Activated naive CD8-positive, alpha-beta T cell treated with anti-CD3 and anti-CD28 coated beads for 36 hours (primary cell): ENCODE measurements at places on chromosomes 16 and 17. TPM values are rescaled to one million over a fixed set of nuclear protein-coding genes. Genes with fewer than 3 reads are reported as not detected.
A peak's percentile ranks its signal among the peaks of the same experiment; 100 is the strongest.

- H3K36me3 ChIP-seq, result no peaks in the 10 kb centered on the region
- no peak overlapping the region for H3K27ac ChIP-seq
- H3K4me1 ChIP-seq, result peaks cover 9% of the 10 kb centered on the region
Measured at GRCh38 chr17:56973520-56973919, 4.4 kb upstream of the SCPEP1 start.

Gene XYLT1
- 4.1 TPM for total RNA-seq

DNA sequence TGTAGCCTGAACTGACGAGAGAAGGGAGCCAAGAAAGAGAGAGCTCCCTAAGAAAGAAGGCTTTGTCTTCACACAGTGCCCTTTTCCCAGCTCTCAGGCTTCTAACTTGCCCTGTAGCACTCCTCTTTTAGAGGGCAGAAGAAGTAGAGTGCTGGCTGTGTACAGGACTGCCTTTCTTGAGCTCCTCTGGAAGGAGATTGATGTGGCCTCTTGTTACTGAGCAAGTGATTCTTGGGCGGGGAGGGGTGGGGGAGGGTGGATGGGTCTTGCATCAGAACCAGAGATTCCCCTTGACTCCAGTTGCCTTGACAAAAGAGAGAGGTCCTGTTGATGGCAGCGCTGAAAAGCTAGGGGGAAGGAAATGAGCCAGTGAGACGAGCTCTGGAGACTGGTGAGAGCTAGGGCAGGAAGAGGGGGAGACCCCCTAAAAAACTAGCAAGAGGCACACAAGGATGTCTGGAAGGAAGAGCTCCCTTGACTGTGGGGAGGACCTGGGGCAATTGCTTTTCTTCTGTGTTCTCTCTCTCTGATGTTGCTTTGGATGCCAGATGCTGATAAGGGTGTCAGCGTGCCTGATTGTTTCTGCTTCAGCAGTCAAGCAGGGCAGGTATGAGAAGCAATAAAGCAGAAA, 18.4 kb downstream of the GPR179 start:
- H3K4me1 ChIP-seq, result peaks cover 9% of the 10 kb centered on the region
- no peak for DNase-seq
- H3K27ac ChIP-seq, result peak overlapping the region; percentile 42
- no peak overlapping the region for H3K4me3 ChIP-seq
- peaks cover 16% of the 10 kb centered on the region for H3K36me3 ChIP-seq
- H3K27me3 ChIP-seq, result no peaks in the 10 kb centered on the region

GRCh38 chr17:72268431-72268830, 147.6 kb downstream of the SOX9 start:
- no peak for DNase-seq
- H3K27ac ChIP-seq, result no peak overlapping the region
- peaks cover 9% of the 10 kb centered on the region for H3K27me3 ChIP-seq
- no peak overlapping the region for H3K4me3 ChIP-seq

Gene CACNG5
- total RNA-seq, result not detected

DNA sequence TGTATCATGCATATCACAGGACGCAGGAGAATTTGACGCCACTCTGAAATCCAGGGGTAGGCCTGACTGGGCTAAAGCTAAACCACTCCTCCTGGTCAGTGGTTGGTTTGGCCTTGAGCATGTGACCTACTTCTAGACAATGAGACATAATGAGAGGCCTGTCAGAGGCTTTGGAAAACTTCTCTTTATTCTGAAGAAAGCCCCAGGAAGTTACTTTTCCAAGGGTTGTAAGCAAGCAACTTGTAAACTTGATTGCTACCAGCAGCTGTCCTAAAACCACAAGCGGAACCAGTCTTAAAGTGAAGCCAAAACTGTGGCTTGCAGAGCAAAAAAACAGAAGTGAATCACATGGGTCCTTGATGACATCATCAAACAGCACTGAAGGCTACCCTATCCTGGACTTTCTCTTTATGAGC, 138.2 kb upstream of the COX10 start:
- no peaks in the 10 kb centered on the region for H3K4me1 ChIP-seq
- H3K4me3 ChIP-seq, result no peak overlapping the region
- no peak overlapping the region for H3K27ac ChIP-seq
- H3K27me3 ChIP-seq, result no peaks in the 10 kb centered on the region

- H3K27me3 ChIP-seq, result peaks cover 61% of the 10 kb centered on the region
- H3K4me3 ChIP-seq, result no peak overlapping the region
- no peak for DNase-seq
- H3K27ac ChIP-seq, result no peak overlapping the region
Measured at GRCh38 chr17:44564429-44564828, 7.1 kb downstream of the FZD2 start.

Gene BICDL2
- 0.31 TPM for total RNA-seq

Gene FBXW10
- not detected for total RNA-seq

Gene MKS1
- 24.3 TPM for total RNA-seq

Gene MYH1
- total RNA-seq, result not detected

Gene ZNF624
- total RNA-seq, result 3.9 TPM

DNA sequence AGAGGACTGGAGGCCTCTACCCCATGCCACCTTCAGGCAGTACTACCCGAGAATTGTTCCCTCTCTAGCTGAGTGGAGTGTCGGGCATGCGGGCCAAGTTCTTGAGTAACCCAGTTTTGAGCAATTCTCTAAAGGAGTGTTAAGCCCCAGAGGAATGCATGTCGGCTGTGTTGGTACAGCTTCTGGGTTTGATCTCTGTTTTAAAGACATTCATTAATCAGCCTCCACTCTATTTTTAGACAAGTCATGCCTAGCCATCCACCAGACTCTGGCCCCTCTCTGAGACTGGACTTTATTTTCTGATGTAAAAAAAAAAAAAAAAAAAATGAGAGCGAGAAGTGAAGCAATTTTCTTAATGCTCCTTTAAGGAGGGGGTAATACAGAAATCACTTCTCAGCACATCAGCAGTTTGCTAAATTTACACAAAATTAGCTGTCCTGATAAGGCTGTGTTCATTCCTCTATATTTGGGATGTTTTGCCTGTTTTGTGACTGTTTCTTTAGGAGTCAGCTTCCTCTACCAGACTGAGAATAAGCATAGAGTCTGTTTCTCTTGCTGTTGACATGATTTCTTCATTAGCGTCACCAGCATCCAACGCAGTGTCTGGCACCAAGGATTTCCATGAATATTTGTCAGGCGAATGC, 88.7 kb downstream of the AXIN2 start:
- no peaks in the 10 kb centered on the region for H3K27me3 ChIP-seq
- DNase-seq, result no peak
- H3K4me3 ChIP-seq, result no peak overlapping the region

DNA sequence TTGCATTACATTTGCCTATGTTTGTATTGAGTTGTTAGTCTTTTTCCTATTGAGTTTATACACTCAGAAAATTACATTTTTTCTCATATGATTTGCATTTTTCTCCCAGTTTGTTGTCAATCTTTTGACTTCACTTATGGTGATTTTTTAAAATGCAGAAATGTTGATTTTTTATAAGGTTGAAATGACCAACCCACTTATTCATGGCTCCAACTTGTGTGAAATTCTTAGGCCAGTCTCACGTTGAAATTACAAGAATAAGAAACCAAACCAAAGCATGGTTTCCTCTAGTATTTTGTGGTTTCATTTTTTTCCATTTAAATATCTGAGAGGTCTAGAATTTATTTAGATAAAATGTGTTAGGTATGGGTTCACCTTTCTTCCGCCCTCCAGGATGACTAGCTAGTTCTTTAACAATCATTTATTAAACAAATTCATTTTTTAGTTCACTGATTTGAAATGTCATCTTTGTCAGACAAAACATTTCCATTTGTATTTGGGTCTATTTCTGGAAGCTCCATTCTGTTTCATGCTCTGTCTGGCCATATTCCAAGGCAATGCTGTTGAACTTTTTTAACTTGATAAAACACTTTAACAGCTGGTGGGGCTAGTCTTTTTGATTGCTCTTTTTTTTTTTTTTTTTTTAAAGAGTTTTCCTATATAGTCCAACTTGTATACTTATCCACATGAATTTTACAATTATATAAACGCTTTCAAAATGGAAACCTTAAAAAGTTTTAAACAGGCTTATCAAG, 40.0 kb downstream of the FAM20A start:
- no peak overlapping the region for H3K27ac ChIP-seq
- H3K36me3 ChIP-seq, result peaks cover 3% of the 10 kb centered on the region
- peaks cover 6% of the 10 kb centered on the region for H3K27me3 ChIP-seq
- peaks cover 5% of the 10 kb centered on the region for H3K4me1 ChIP-seq
- no peak for DNase-seq
- H3K4me3 ChIP-seq, result no peak overlapping the region

GRCh38 chr17:31564883-31565301, 173.4 kb downstream of the RAB11FIP4 start:
- peaks cover 15% of the 10 kb centered on the region for H3K4me1 ChIP-seq
- no peak overlapping the region for H3K27ac ChIP-seq
- no peak overlapping the region for H3K4me3 ChIP-seq
- no peak for DNase-seq

DNA sequence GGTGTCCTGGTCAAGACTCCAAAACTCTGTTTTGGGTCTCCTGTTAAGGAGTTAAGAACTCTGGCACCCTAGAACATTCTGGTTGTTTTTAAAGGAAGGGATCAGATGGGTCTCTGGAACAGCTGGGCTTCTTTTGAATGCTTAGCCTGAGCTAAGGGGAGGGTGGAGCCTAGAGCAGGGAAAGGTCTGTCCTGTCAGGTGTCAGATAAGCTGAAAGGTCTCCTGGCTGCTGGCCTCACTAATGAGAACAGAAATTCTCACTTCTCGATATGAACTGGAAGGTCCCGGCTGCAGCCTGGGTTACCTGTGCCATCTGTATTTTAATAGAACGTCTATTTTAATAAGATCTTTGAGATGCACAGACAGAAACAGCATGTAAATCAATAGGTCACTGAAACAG, 69.0 kb downstream of the RAP1GAP2 start:
- H3K27me3 ChIP-seq, result peaks cover 5% of the 10 kb centered on the region
- H3K4me3 ChIP-seq, result no peak overlapping the region
- H3K27ac ChIP-seq, result no peak overlapping the region
- no peak for DNase-seq
- no peaks in the 10 kb centered on the region for H3K4me1 ChIP-seq

DNA sequence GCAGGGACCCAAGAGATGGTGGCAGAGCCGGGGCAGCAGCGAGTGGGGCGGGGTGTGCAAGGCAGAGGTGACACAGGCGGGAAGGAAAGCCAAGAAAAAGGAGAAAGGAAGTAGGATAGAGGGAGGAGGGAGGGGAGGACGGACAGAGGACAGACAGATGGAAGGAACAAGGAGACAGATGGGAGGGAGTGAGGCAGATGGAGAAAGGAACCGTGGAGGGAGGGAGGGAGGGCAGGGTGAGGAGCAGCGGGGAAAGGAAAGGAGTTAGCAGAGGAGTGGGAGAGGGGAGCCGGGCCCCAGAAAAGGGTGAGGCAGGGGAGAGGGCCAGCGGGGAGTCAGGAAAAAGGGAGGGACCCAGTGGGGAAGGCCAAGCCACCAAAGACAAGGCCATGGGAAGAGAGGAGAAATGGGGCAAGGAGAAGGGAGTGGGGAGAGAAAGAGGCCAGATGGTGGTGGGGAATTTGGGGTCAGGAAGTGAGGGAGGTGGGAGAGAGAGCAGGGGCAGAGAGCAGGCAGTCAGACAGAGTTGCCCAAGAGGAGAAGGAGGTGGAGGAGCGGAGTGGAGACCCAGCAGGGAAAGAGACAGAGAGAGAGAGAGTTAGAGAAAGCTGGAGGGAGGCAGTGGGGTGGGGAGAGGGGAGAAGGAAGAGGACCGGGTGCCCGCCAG, 13.2 kb upstream of the ASGR1 start:
- peaks cover 3% of the 10 kb centered on the region for H3K36me3 ChIP-seq
- DNase-seq, result no peak
- no peaks in the 10 kb centered on the region for H3K27me3 ChIP-seq
- H3K4me3 ChIP-seq, result no peak overlapping the region

DNA sequence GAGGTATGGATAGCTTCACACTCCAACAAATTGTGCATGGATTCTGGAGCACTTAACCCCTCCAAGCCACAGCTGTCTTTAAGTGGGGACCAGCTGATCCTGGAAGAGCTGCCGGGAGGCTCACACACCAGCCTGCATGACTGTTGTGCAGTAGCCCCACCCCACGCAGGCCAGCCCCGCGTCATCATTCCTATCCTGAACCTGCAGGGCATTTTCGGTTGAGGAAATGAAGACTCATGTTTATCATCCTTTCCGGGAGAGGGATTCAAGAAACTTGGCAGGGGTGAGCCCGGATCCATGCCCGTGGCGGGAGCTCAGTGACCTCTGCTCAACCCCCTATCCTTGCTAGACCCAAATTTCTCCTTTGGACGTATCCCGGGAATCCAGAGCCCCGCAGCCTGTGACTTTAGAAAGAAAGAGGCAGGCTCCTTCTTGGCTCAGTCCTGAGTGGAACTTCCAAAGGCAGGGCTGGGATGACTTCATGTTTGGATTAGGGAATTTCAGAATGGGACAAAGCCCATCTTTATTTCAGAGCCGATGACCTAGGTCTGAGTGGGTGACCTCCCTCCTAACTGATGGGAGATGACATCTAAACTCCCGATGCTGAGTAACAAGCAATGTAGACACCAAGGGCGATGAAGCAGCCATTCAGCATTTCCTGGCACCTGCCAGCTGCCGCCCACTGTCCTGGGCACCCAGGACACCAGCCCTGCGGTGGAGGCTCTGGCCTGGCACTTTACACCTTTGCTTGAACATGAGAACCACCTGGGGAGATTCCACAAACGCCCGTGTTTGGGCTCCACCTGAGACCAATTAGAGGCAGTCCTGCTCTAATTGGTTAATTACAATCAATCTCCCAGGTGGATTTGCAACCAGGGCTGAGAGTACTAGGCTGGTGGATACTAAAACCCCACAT, 43.3 kb upstream of the CMIP start:
- H3K27ac ChIP-seq, result no peak overlapping the region
- no peaks in the 10 kb centered on the region for H3K27me3 ChIP-seq
- H3K4me1 ChIP-seq, result no peaks in the 10 kb centered on the region
- no peak for DNase-seq

DNA sequence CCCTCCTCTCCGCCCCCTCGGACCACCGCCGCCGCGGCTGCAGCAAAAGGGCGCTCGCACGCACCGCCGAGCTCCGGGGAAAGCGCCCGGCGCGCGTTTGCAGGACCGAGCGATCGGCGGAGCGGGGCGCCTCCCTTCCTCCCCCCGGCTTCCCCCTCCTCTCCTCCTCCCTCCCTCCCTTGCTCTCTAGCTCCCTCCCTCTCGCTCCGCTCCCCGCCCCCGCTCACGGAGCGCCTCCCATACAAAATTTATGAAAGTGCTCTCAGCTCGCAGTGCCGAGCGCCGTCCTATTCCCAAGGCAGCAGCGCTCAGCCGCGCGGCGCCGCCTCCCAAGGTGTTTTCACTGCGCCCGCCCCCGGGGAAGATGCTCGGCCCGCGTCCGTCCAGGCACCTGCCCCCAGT, at the start of gene RTN4RL1:
Gene RTN4RL1, minus strand, starts transcription at position 115 of the 402 bp plus-strand sequence. CDS start 469 bp downstream, outside the sequence.
- H3K4me3 ChIP-seq, result peak within 1 kb of the TSS; percentile 77
- peaks cover 42% of the 10 kb centered on the region for H3K27me3 ChIP-seq
- H3K36me3 ChIP-seq, result no peaks in the 10 kb centered on the region
- DNase-seq, result peak; percentile 63

- H3K36me3 ChIP-seq, result peaks cover 53% of the 10 kb centered on the region
- peaks cover 64% of the 10 kb centered on the region for H3K4me1 ChIP-seq
- no peak overlapping the region for H3K4me3 ChIP-seq
- H3K27me3 ChIP-seq, result no peaks in the 10 kb centered on the region
Measured at GRCh38 chr16:23966597-23967394, 131.0 kb downstream of the PRKCB start.
